Fibroblast of gingiva (primary cell): ENCODE measurements at places on chromosomes 12 and 14.

DNA sequence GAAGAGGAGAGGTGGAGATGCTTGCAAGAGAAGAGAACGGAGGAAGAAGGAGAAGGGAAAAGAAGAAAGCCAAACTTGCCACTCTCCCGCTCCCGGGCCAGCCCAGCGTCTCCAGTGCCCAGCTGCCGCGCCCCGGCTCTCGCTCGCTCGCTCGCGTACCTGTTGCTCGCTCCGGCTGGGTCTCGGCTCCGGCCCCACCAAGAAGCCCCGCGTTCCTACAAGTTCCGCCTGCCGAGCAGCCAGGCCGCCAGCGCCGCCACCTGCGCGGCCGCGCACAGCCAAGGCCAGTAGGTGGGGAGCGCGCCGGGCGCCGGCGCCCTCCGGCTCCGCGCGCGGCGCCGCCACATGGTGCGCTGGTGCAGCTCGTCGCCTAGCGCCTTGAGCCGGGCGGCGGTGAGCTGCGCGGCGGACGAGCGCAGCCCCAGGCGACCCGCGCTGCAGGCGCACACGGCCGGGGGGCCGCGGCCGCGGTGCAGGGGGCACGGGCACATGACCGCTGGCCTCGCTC, 370 bp downstream of the HRK start:
- peak; percentile 30 for DNase-seq

GRCh38 chr14:71514941-71515919, 417.0 kb upstream of the RGS6 start:
- DNase-seq = no peak

GRCh38 chr12:77979597-77980250, 149.0 kb downstream of the NAV3 start:
- DNase-seq = no peak

DNA sequence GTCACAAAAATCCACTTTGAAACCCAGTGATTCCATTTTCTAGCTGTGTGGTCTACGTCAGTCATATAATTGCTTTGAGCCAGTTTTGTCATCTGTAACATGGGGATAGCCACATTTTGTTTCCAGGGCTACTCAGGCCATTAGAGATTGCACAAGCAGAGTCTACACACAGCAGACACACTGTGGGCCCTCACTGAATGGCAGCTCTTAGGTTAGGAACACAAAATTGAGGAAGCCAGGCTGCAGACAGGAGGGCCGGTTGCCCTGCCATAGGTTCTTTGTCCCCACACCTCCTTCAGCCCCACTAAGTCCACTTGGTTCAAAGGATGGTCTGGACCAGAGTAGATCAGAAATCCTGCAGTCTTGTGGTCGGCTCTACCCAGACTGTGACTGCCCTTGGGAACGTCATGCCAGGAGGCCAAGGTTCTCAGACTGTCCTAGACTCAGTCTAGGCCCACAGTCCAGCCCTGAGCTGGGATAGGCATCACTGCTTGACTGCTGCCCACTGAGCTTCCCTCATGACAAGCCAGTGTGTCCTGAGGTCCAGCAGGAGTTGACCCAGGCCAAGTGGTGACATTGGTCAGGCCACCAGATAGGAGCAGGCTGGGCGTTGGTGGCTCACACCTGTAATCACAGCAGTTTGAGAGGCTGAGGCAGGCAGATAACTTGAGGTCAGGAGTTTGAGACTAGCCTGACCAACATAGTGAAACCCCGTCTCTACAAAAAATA, 3.8 kb upstream of the MYH7 start:
- no peak for DNase-seq

DNA sequence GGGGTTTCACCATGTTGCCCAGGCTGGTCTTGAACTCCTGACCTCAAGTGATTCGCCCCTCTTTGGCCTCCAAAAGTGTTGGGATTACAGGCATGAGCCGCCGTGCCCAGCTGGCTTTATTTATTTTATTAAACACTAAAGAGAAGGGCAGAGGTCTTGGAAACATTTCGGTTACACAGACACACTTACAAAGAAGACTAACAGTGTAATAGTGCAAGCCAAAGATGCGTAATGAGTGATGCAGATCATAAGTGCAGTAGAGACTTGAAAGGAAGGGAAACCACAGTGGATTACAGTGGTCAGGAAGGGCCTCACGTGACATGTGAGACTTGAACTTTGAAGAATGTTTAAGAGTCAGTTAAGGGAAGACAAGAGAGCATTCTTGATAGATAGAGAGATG, 33.9 kb upstream of the CDK17 start:
- DNase-seq = peak; percentile 90

- DNase-seq = no peak
These were observed 19.3 kb downstream of the CPSF6 start for GRCh38 chr12:69258655-69259054.
